ENCODE measurements at places on chromosomes 5 and 9. TPM values are rescaled to one million over a fixed set of nuclear protein-coding genes. Genes with fewer than 3 reads are reported as not detected.

Gene GFM2
- 36.8 TPM for total RNA-seq

Gene OLFM1
- not detected for total RNA-seq

Gene SAXO1
- not detected for total RNA-seq

Gene CCDC192
- not detected for total RNA-seq

Gene GPX3
- total RNA-seq: not detected

Gene HSDL2
- total RNA-seq: 24.6 TPM

Gene CATSPER3
- total RNA-seq: 0.40 TPM

Gene EQTN
- total RNA-seq: not detected

Gene DNAJA1
- 109 TPM for total RNA-seq

- no peaks in the 10 kb centered on the region for H3K27me3 ChIP-seq
- H3K4me1 ChIP-seq: peaks cover 32% of the 10 kb centered on the region
- DNase-seq: no peak
- no peaks in the 10 kb centered on the region for H3K36me3 ChIP-seq
Observed at GRCh38 chr5:96140084-96140483, 178.4 kb upstream of the ELL2 start.

- peaks cover 24% of the 10 kb centered on the region for H3K4me1 ChIP-seq
- H3K27me3 ChIP-seq: no peaks in the 10 kb centered on the region
- no peak overlapping the region for H3K4me3 ChIP-seq
Observed at GRCh38 chr9:35349287-35349990, 140.5 kb upstream of the RUSC2 start.

GRCh38 chr5:163867324-163867723 lies 361.9 kb downstream of the MAT2B start:
- H3K4me3 ChIP-seq: no peak overlapping the region
- H3K4me1 ChIP-seq: no peaks in the 10 kb centered on the region
- no peaks in the 10 kb centered on the region for H3K36me3 ChIP-seq
- H3K27me3 ChIP-seq: no peaks in the 10 kb centered on the region

DNA sequence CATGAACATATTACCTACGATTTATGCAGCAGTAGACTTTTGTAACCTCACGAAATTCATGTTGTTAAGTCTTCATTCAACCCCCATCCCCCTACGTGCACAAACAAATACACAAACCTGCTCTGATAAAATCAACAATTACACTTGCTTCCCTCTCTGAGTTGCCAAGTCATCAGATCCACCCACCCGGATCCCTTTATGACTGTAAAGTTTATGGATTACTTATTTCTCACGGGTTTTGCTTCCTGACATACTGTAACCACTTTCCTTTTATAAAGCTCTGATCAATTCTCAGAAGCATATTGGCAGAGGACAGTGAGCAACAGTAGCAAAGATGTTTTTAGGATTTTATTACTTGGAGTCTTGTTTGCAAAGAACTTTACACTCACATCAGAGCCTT lies 70.5 kb downstream of the MLLT3 start:
- H3K4me3 ChIP-seq: peak overlapping the region; percentile 39
- H3K4me1 ChIP-seq: peaks cover 36% of the 10 kb centered on the region
- H3K36me3 ChIP-seq: no peaks in the 10 kb centered on the region
- DNase-seq: peak; percentile 59
- H3K27ac ChIP-seq: peak overlapping the region; percentile 85

DNA sequence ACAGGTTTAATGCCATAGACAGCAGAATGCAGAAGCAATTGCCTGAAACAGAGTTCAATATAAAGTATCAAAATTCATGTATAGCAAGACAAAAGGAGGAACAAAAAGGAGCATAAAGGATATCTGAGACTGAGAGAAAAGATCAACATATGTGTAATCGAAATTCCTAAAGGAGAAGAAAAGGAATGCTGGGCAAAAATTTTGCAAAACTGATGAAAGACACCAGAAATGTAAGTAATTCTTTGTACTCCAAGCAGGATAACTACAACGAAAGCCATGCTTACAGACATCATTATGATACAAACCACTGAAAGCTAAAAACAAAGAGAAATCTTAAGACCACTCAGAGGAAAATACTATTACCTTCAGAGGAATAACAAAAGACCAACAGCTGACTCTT lies 72.8 kb upstream of the MTAP start:
- H3K4me3 ChIP-seq: no peak overlapping the region
- no peaks in the 10 kb centered on the region for H3K4me1 ChIP-seq
- no peaks in the 10 kb centered on the region for H3K27me3 ChIP-seq
- no peaks in the 10 kb centered on the region for H3K36me3 ChIP-seq
- H3K27ac ChIP-seq: no peak overlapping the region
- no peak for DNase-seq

- H3K27ac ChIP-seq: no peak overlapping the region
- no peaks in the 10 kb centered on the region for H3K36me3 ChIP-seq
- no peaks in the 10 kb centered on the region for H3K27me3 ChIP-seq
Observed at GRCh38 chr5:54109626-54110330, 200.6 kb downstream of the ARL15 start.

- H3K27ac ChIP-seq: no peak overlapping the region
- H3K27me3 ChIP-seq: no peaks in the 10 kb centered on the region
- H3K36me3 ChIP-seq: no peaks in the 10 kb centered on the region
Observed at GRCh38 chr5:23208959-23209431, 298.4 kb upstream of the PRDM9 start.

DNA sequence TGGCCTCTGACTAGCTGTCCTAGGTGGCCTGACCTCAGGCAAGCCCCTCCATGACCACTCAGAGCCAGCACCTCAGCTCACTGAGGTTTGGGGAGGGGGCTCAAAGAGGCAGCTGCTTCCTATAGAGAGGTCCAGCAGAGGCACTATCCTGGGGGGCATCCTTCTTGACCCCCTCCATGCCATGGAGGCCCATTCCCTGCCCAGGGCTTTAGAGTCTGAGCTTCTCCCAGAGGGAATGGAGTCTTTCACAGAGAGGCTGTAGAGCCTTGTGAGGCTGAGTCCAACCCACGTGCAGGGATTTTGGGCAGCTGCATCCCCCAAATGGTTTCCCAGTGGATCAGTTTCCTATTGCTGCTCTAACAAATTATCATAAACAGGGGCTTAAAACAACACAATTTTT lies 16.9 kb downstream of the IRF1 start:
- no peak for DNase-seq
- no peaks in the 10 kb centered on the region for H3K4me1 ChIP-seq
- H3K36me3 ChIP-seq: no peaks in the 10 kb centered on the region
- H3K27ac ChIP-seq: no peak overlapping the region
- H3K27me3 ChIP-seq: no peaks in the 10 kb centered on the region
- no peak overlapping the region for H3K4me3 ChIP-seq

- no peaks in the 10 kb centered on the region for H3K4me1 ChIP-seq
- H3K27ac ChIP-seq: no peak overlapping the region
- no peaks in the 10 kb centered on the region for H3K27me3 ChIP-seq
- H3K36me3 ChIP-seq: no peaks in the 10 kb centered on the region
Observed at GRCh38 chr9:123517512-123517911, 161.5 kb downstream of the CRB2 start.

DNA sequence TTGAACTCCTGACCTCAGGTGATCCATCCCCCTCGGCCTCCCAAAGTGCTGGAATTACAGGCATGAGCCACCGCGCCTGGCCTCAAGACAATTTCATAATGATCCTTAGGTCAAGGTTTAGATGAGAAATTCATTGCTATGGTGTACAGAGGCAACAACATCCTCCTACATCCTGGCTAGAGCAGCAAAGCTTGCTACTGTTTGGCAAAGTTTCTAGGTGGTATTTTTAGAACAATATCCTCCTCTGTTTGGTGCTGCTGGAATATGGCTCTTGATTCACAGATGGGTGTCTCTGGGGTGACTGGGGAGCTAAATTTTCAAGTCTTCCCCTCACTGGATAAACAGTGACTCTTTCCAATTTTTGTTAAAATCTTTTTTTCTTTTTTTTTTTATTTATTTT lies 30.6 kb downstream of the CRHBP start:
- H3K4me3 ChIP-seq: no peak overlapping the region
- no peak for DNase-seq
- no peak overlapping the region for H3K27ac ChIP-seq
- no peaks in the 10 kb centered on the region for H3K4me1 ChIP-seq
- H3K36me3 ChIP-seq: no peaks in the 10 kb centered on the region
- no peaks in the 10 kb centered on the region for H3K27me3 ChIP-seq

DNA sequence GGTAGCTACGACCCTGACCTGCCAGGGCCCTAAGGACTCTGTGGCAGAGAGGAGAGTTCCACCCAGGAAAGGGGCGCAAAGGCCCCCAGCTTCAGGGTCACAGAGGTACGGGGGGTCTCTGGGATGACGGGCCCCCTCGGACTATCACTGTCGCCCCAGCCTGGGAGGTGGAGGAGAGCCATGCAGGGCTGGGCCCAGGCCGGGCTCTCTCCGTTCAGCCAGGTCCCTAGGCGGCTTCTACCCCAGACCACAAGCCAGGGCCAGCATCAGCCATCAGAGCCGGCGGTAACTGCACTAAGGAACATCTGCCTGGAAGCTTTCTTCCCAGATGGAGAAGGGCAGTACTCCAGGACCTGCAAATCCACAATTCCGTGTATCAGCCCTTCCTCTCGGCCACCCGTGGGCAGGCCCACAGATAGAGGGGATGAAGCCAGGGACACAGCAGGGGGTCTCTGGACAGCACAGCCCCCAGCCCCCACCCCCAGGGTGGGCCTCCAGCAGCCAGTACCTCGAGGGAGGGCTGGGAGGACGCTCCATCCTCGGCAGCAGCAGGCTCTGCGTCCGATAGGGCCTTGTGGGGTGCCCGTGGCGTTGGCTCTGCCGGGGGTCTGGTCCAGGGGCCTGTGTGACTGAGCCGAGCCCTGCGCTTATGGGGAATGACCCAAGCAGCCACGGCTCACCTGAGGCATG lies 38.4 kb downstream of the NACC2 start:
- H3K27me3 ChIP-seq: no peaks in the 10 kb centered on the region
- H3K27ac ChIP-seq: no peak overlapping the region
- DNase-seq: no peak
- H3K4me3 ChIP-seq: no peak overlapping the region

GRCh38 chr5:63085561-63085960 lies 506.9 kb downstream of the LRRC70 start:
- no peaks in the 10 kb centered on the region for H3K4me1 ChIP-seq
- DNase-seq: no peak
- no peaks in the 10 kb centered on the region for H3K36me3 ChIP-seq
- H3K27me3 ChIP-seq: no peaks in the 10 kb centered on the region
- H3K27ac ChIP-seq: no peak overlapping the region

- H3K36me3 ChIP-seq: no peaks in the 10 kb centered on the region
- no peak overlapping the region for H3K27ac ChIP-seq
- DNase-seq: no peak
- no peaks in the 10 kb centered on the region for H3K4me1 ChIP-seq
Observed at GRCh38 chr5:155402927-155403640, 389.5 kb downstream of the KIF4B start.

GRCh38 chr5:1431896-1432295 lies 13.3 kb downstream of the SLC6A3 start:
- no peaks in the 10 kb centered on the region for H3K36me3 ChIP-seq
- no peak overlapping the region for H3K27ac ChIP-seq
- H3K4me1 ChIP-seq: no peaks in the 10 kb centered on the region
- DNase-seq: no peak
- no peak overlapping the region for H3K4me3 ChIP-seq

GRCh38 chr5:170651604-170652277 lies 131.8 kb upstream of the GABRP start:
- H3K4me1 ChIP-seq: no peaks in the 10 kb centered on the region
- DNase-seq: no peak
- H3K36me3 ChIP-seq: no peaks in the 10 kb centered on the region
- no peak overlapping the region for H3K27ac ChIP-seq
- H3K4me3 ChIP-seq: no peak overlapping the region

DNA sequence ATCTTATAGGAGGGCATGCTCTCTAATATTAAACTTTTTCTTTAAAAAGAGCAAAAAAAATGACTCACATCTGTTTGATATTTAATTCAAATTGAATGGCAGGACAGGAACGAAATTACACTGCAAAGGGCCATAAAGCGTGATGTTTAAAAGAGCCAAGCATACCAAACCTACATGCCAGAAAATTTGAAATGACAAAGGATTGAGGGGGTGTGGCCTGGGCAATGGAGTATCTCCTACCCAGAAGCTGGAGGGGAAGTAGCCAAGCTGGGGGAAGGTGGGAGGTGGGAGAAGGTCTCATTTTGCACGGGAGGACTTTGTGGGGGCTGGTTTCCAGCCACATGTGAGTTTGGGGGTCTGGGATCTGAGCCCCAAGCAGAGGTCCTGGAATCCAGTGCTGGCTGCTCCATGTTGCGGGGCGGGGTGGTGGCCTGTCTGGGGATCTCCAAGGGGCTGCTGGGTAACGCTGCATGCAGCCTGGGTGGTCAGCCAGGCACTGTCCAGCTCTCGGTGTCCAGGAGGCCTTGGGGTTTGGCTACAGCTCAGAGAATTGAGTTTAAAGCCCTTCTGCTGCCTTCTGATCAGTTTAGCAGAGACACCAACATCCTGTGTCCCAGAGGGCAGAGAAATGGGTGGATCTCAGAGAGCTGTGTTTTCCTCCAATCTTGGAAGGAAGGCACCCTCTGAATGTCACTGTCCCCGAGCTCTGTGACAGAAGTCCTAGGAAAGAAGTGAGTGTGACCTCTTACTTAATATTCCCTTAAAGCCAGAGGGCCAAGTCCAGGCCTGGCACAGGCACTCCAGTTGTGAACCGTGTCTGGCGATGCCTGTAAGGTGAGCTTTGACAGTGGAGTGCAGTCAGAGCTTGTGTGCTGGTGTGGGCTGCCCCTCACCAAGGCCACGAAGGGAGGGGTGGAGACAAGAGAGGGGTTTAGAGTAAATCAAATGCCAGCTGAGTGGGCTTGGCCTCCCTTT lies 7.6 kb downstream of the DCANP1 start:
- no peaks in the 10 kb centered on the region for H3K36me3 ChIP-seq
- no peak overlapping the region for H3K27ac ChIP-seq
- no peaks in the 10 kb centered on the region for H3K27me3 ChIP-seq
- no peak overlapping the region for H3K4me3 ChIP-seq
- no peak for DNase-seq

- H3K27me3 ChIP-seq: no peaks in the 10 kb centered on the region
- no peaks in the 10 kb centered on the region for H3K36me3 ChIP-seq
- no peak overlapping the region for H3K27ac ChIP-seq
- H3K4me1 ChIP-seq: peaks cover 7% of the 10 kb centered on the region
Observed at GRCh38 chr5:69084195-69084594, 9.6 kb upstream of the SLC30A5 start.

GRCh38 chr5:150497274-150497988 lies 10.5 kb upstream of the NDST1 start:
- H3K27me3 ChIP-seq: no peaks in the 10 kb centered on the region
- peak overlapping the region; percentile 67 for H3K27ac ChIP-seq
- DNase-seq: peak; percentile 95
- H3K36me3 ChIP-seq: peaks cover 9% of the 10 kb centered on the region
- peaks cover 32% of the 10 kb centered on the region for H3K4me1 ChIP-seq
- H3K4me3 ChIP-seq: peak overlapping the region; percentile 20

- no peak for DNase-seq
- no peak overlapping the region for H3K27ac ChIP-seq
- no peak overlapping the region for H3K4me3 ChIP-seq
- H3K4me1 ChIP-seq: no peaks in the 10 kb centered on the region
- no peaks in the 10 kb centered on the region for H3K36me3 ChIP-seq
- H3K27me3 ChIP-seq: no peaks in the 10 kb centered on the region
Observed at GRCh38 chr9:18795947-18796671, 236.9 kb downstream of the SAXO1 start.

GRCh38 chr9:85727500-85727899 lies 14.3 kb downstream of the AGTPBP1 start:
- H3K4me1 ChIP-seq: no peaks in the 10 kb centered on the region
- no peaks in the 10 kb centered on the region for H3K36me3 ChIP-seq
- no peak overlapping the region for H3K27ac ChIP-seq
- no peak overlapping the region for H3K4me3 ChIP-seq
- DNase-seq: no peak

- H3K4me3 ChIP-seq: no peak within 1 kb of the TSS
- no peaks in the 10 kb centered on the region for H3K27me3 ChIP-seq
- H3K4me1 ChIP-seq: no peaks in the 10 kb centered on the region
- H3K36me3 ChIP-seq: no peaks in the 10 kb centered on the region
Observed at GRCh38 chr5:141172381-141173204, at the start of gene PCDHB7. PCDHB7 (plus strand) TSS chr5:141172644; CDS start chr5:141172836, 192 bp downstream.
